Mucosa of descending colon (tissue), 3 donors: ENCODE measurements at places on chromosomes 6 and 20. TPM values are rescaled to one million over a fixed set of nuclear protein-coding genes. Genes with fewer than 3 reads are reported as not detected.

DNA sequence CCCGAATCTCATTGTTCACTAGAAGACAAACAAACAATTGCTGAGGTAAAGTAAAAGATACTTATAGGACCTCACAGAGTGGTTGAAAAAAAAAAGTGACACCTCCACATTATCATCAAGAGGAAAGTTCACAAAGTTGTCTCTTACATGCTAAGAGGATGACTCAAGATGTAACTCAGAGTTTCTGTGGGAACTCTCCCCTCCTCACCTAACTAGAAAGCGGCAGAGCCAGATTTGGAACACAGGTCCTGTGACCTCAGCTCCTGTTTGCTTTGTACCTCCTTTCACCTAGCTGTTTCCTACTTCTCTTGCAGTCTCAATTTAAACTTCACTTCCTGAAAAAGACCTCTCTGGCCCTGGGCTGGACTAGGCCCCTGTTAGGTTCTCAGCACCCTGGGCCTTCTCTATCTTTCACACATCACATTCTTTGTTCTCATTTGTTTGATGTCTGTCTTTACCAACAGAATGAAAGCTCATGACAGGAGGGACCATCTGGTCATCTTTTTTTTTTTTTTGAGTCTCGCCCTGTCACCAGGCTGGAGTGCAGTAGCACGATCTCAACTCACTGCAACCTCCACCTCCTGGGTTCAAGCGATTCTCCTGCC lies 60.8 kb downstream of the CD24 start:
- no peak for DNase-seq

- no peak for DNase-seq
These were observed 16.4 kb upstream of the BTN1A1 start for GRCh38 chr6:26483727-26484126.

DNA sequence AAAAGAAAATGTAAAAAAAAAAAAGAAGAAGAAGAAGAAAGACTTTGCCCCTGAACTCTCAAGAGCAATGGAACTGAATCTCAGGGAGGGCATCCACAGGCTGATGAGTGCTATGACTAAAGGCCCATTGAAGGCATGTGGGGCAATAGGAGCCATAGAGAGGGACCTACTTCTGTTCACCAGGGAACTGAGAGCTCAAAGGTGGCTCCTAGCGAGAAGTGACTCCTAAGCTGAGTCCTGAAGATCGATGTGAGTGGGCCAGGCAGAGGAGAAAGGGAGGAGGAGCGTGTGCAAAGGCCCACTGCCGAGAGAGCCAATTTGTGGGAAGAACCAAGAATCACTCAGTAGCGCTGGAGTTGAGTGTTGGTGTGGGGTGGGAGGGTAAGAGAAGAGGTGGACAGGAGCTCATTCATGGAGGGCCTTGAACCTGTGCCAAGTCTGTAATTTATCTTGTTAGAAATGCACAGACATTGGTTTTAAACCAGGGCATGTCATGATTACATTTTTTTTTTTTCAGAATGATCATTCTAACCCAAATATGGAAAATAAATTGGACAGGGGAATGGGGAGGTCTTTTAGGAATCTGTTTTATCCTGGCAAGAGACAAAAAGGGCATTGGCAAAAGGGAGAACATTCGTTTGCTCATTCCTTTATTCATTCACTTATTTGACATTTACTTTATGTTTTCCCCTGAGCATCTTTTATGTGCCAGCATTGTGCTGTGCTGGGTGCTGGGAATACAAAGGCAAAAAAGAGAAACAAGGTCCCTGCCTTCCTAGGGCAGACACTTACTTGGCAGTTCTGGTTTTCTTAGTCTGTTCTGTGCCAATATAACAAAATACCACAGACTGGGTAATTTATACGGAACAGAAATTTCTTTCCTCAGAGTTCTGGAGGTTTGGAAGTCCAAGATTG lies 67.4 kb upstream of the DSP start:
- DNase-seq, result no peak

DNA sequence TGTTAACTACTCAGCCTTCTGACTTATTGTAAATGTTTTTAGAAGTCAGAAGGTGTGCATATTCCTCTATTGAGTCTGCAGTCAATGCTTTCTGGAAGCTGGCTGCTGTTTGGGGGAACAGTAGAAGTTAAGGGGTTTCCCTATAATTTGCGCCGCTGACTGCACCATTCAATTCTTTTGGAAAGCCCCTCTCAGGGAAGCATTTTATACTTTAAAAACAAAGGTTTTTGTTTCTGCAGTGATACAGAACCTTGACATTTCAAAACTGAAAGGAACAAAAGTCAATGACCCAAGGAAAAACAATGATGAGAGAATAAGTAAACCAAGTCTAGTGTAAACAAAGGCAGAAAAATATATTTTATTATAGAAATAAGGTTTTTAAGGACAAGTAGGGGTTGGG lies 120.8 kb upstream of the TNFAIP3 start:
- DNase-seq, result no peak

DNA sequence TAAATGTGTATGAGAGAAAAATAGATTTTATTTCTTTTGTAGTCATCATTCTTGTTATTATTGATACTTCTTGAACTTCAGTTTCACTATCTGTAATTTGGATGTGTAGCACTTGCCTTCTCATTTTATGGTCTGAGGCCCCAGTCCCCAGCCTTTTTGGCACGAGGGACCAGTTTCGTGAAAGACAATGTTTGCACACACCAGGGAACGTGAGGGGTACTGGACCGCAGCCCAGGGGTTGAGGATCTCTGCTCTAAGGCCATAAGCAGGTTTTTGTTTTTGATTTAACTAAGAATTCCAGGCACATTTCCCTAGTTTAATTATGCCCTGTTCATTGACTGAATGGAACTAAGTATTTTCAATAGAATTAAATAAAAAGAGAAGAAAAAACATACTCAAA lies 261.5 kb downstream of the BMP2 start:
- DNase-seq, result no peak

DNA sequence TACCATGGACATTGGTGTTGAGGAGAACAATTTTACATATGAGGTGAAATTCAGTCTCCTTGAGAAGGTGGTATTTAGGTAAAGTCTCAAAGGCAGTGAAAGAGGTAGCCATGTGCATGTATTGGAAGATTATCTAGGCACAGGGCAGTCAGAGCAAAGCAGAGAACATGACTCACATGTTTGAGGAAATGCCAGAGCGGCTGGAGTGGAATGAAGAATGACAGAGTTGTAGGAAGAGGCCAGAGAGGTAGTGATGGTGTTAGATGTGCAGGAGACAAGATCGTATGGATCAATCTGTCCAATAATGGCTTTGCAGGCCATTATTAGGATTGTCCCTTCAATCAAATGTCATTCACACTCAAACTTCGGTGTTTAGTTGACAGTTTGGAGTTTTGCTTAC lies 449.4 kb upstream of the PTCHD4 start:
- no peak for DNase-seq

- no peak for DNase-seq
These were observed 122.6 kb upstream of the MAP3K7 start for GRCh38 chr6:90709431-90709996.

AKAP12 gene
- 6.3 TPM for total RNA-seq

RIPPLY2 gene
- total RNA-seq, result not detected

PSORS1C2 gene
- not detected for total RNA-seq

BPIFB2 gene
- not detected for total RNA-seq
